ENCODE measurements at places on chromosomes 2 and 18.

- DNase-seq: no peak
Observed at GRCh38 chr2:38535404-38535743, 67.4 kb downstream of the HNRNPLL start.

- no peak for DNase-seq
Observed at GRCh38 chr2:210655229-210655975, 99.0 kb downstream of the CPS1 start.

DNA sequence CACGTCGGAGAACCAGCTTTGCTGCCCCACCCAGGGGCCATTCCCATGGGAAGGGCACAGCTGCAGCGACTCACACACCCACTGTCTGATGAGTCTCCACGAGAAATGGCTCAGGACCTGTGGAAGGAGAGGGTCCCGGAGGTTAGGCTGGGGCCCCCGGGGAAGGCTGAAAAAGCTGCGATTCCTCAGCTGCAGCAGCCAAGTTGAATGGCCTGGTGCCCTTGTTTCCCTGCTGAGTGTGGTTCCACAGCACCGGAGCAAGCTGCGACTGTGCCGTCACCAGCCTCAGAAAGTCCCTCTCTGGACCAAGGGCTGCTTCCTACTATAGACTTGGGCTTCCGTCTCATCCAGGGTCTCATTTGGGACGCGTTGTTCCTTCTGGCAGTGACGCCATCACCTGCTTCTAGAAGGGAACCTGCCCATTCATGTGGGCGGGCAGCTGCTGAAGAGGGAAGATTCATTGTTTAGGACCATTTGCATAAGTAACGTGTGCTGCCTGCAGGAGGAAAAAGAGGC lies 180.2 kb downstream of the INHBB start:
- DNase-seq: no peak

DNA sequence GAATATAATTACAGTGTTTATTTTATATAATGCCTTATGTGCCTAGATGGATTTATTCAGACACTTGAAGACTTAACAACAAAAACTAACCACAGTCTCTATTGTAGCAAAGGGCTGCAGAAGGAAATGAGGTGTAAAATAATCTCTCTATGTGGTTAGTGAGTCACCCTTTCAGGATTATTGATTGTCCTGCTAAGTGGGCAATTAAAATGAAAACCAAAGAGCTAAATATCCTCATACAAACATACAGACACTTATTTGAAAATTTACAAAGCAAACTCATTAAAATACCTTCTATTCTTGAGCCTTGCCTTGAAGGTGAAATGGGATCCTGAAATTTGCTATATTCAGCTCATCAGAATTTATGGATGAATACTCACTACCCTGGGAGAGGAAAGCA lies 27.7 kb upstream of the DCC start:
- DNase-seq: no peak

DNA sequence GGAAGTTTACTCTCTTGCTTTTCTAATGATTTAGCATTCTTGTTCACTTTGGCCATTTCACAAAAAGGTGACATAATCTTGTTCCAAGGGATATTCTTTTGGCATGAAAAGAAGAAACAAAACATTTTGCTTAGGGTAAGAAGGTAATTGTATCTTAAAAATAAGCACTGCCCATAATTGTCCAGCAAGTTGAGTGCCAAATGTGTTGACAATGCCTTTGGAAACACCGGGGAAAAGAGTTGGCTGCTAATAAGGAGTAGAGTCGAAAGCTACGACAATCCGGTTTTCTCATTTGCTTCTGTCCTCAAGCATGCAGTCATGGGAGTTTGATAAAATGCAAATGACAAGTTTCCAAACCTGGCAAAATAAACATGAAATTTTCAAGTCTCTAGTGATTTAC lies 27.3 kb downstream of the ITGAV start:
- no peak for DNase-seq

- DNase-seq: no peak
Observed at GRCh38 chr2:30645081-30645744, 162.0 kb downstream of the CAPN13 start.

DNA sequence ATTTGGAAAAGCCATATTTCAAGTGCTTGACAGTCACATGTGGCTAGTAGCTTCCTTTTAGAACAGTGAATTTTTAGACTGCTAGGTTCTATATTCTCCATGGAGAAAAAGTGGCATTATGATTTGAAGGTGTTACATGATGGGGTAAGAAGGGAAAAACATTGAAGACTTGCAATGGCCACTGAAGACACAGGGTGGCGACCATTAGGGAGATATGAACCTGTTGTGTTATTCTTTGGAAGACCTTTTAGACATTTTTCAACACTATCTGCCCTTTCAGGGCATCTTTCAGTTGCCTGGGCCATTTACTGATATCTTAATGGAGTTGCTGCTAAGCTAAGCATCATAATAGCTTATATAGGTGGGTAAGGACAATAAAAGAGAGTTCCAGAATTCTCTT lies 1387.2 kb downstream of the SUCLG1 start:
- no peak for DNase-seq
